Lower lobe of right lung (tissue), 2 donors: ENCODE measurements at places on chromosomes 4 and X. TPM values are rescaled to one million over a fixed set of nuclear protein-coding genes. Genes with fewer than 3 reads are reported as not detected.

DNA sequence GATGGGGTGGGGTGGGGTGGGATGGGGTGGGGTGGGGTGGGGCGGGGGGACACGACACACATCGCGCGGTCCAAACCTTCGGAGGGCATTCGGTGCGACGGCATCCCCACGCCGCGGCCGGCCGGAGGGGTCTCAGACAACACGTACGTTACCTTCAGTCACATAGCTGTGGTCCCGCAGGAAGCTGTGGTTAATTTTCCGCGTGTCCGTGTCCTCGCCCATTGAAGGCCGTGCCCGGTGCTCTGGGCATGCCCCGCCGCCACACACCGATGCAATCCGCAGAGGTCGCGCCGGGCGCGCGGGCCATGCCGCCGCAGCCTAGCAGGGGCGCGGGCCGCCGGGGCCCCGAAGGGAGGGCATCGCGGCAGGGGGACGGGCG, 417 bp downstream of the PPP2R2C start:
- no peak for DNase-seq

GRCh38 chr4:16140879-16141249, 57.0 kb upstream of the PROM1 start:
- no peak for DNase-seq

- no peak for DNase-seq
Observed at GRCh38 chr4:129490516-129490915, 394.6 kb downstream of the C4orf33 start.

DNA sequence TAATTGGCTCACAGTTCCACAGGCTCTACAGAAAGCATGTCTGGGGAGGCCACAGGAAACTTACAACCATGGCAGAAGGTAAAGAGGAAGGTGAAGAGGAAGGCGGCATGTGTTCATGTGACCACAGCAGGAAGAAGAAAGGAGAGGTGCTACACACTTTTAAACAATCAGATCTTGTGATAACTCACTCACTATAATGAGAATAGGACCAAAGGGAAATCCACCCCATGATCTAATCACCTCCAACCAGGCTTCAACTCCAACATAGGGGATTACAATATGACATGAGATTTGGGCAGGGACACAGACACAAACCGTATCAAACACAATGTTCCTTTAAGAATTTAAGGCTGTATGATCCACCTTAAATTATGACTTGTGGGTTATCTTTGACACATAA, 10.5 kb upstream of the PGM2 start:
- no peak for DNase-seq

DNA sequence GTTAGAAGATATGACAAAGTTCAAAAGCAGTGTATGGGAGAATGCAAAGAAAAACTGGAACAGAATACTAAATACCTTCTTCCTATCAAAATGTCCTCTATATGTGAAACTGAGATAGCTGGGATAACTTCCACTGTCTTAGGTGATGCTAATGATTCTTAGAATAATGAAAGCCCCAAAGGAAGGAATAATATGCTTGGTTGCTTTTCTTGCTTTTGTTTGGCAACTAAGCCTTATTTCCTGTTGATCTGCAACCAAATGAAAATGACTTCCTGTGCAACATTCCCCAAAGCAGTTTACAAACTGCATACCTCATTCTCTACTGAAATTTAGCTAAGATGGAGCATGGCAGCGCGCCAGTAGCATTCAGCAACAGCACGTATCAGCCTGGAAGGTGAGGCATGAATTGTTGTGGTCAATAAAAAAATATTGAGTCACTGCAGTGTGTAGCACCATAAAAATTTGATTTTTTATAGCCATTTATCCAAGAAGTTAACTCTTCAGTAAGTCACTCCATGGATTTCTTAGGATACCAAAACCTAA, 18.7 kb downstream of the NDNF start:
- DNase-seq: no peak

- DNase-seq: no peak
Observed at GRCh38 chr4:184306470-184306869, 88.8 kb upstream of the ENPP6 start.

DNA sequence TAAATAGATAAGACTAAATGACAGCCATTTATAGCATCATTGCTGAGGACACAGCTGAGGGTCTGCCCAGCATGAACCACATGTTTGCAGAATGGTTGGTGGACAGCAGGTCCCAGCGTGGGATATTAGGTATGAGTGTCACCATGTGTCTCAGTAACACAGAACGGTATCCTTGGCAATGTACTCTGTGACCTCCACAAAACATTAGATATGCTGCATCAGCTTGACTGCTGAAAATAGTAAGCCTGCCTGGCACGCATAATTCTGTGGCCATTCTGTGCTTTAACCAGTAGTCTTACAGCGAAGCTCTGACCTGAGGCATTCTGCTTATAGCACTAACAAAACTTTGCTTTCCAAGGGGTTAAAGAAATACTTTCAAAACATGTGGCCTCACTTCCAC, 32.0 kb downstream of the LIMCH1 start:
- no peak for DNase-seq

- no peak for DNase-seq
Observed at GRCh38 chr4:176549161-176549865, 229.5 kb downstream of the SPCS3 start.

The HTT gene
- 73.1 TPM for total RNA-seq

The ZNF711 gene
- 1.2 TPM for total RNA-seq

The HMGB2 gene
- total RNA-seq: 40.9 TPM

The TMSB15A gene
- 1.8 TPM for total RNA-seq
